Left colon (tissue), 2 donors: ENCODE measurements at places on chromosomes 13 and 19. TPM values are rescaled to one million over a fixed set of nuclear protein-coding genes. Genes with fewer than 3 reads are reported as not detected.

KCNK6 gene
- total RNA-seq = 32.7 TPM

PRRG2 gene
- total RNA-seq = 26.1 TPM

RDH8 gene
- total RNA-seq = not detected

EVI5L gene
- total RNA-seq = 10.5 TPM

ZNF541 gene
- total RNA-seq = not detected

SRRM5 gene
- total RNA-seq = 0.14 TPM

NXNL1 gene
- total RNA-seq = not detected

LIM2 gene
- total RNA-seq = not detected

ZNF780B gene
- 23.2 TPM for total RNA-seq

KLHL1 gene
- total RNA-seq = 0.08 TPM

CLIP3 gene
- total RNA-seq = 3.1 TPM

MEDAG gene
- 2.3 TPM for total RNA-seq

PABPC3 gene
- 0.28 TPM for total RNA-seq

GDF15 gene
- 32.2 TPM for total RNA-seq

ZSCAN4 gene
- total RNA-seq = not detected

WDR88 gene
- total RNA-seq = not detected

PLVAP gene
- 42.1 TPM for total RNA-seq

ICAM5 gene
- total RNA-seq = 0.76 TPM

MISP3 gene
- 32.9 TPM for total RNA-seq

TUBA3C gene
- not detected for total RNA-seq

ZNF625 gene
- 3.0 TPM for total RNA-seq

IGFL3 gene
- not detected for total RNA-seq

MADCAM1 gene
- 5.9 TPM for total RNA-seq

ZNF540 gene
- total RNA-seq = 0.92 TPM

LATS2 gene
- 14.8 TPM for total RNA-seq

ELSPBP1 gene
- not detected for total RNA-seq

PCDH17 gene
- total RNA-seq = 1.2 TPM

CFAP97D2 gene
- not detected for total RNA-seq

GRAMD1A gene
- total RNA-seq = 17.1 TPM

TRPC4 gene
- 0.24 TPM for total RNA-seq

RNF6 gene
- total RNA-seq = 40.6 TPM

OR10H1 gene
- not detected for total RNA-seq

CRX gene
- total RNA-seq = not detected

TMEM238 gene
- total RNA-seq = 83.4 TPM

PRODH2 gene
- total RNA-seq = not detected

SUCLA2 gene
- total RNA-seq = 62.3 TPM

ATP4B gene
- not detected for total RNA-seq

ZNF525 gene
- total RNA-seq = 8.6 TPM

ANGPTL8 gene
- not detected for total RNA-seq

LHFPL6 gene
- total RNA-seq = 7.0 TPM

GAS6 gene
- total RNA-seq = 185 TPM

APOC4 gene
- total RNA-seq = not detected

PLIN5 gene
- 1.9 TPM for total RNA-seq

DCT gene
- 0.08 TPM for total RNA-seq

MTIF3 gene
- 58.9 TPM for total RNA-seq

CRLF1 gene
- total RNA-seq = 2.4 TPM

RNF17 gene
- total RNA-seq = not detected

SIGLEC10 gene
- 4.5 TPM for total RNA-seq

KCTD4 gene
- total RNA-seq = 0.45 TPM

SHISA7 gene
- not detected for total RNA-seq

ZNF223 gene
- 8.4 TPM for total RNA-seq

ZNF709 gene
- total RNA-seq = 2.5 TPM

RASAL3 gene
- total RNA-seq = 4.4 TPM

CBLC gene
- 79.1 TPM for total RNA-seq

ZNF723 gene
- not detected for total RNA-seq

PSG2 gene
- not detected for total RNA-seq

TMEM259 gene
- 224 TPM for total RNA-seq

MEGF8 gene
- 21.4 TPM for total RNA-seq
